ENCODE measurements at places on chromosomes 7 and 10. TPM values are rescaled to one million over a fixed set of nuclear protein-coding genes. Genes with fewer than 3 reads are reported as not detected.
A peak's percentile ranks its signal among the peaks of the same experiment; 100 is the strongest.

GRCh38 chr7:73647725-73648592 lies 19.7 kb upstream of the VPS37D start:
- DNase-seq = peak; percentile 62

GRCh38 chr10:16259726-16260125 lies 177.1 kb upstream of the PTER start:
- DNase-seq = no peak

- peak; percentile 39 for DNase-seq
Measured at GRCh38 chr10:14200698-14201544, 129.8 kb downstream of the FRMD4A start.

DNA sequence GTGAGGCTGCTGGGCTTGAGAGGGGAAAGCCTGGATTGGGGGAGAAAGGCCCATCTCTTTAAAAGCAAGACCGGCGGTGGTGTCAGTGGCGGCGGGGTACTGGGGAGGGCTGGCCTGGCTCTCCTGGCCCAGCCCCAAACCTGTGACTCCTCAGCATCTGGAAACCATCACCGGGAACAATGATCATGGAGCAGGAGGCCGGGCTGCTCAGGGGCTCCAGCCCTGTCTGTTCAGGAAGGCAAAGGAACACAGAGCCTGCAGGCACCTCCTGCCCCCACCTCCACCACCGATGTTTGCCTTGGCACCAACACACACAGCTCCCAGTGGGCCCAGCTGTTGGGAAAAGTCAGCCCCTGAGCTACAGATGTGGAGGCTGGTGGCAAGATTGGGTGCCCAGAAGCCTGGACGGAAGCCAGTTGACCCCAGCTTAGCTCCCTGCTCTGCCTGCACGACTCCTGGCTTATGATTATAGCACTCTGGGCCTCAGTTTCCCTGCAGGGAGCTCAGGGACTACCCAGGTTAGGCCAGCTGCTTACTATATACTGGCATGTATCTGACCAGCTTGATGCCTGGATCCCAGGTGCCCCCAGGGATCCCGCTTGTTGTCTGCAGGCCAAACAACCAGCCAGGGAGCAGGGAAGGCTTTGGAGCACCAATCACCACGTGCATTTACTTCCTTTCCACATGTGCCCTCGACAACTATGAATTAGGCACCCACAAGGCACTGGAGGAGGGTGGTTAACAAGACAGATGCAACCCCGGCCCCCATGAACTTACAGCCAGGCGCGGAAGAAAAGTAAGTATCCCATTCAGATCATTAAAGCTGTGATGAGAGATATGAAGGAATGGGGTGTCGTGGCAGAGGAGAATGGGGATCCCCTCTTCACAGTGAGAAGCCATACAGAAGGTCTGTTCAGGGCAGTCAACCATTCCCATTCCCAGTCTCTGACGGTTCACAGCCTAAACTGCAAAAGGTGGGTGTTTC lies 37.3 kb downstream of the ZCCHC24 start:
- no peak for DNase-seq

The CAMK2B gene
- total RNA-seq = 0.97 TPM

The KLF14 gene
- not detected for total RNA-seq
